ENCODE measurements at places on chromosomes 6 and 20. TPM values are rescaled to one million over a fixed set of nuclear protein-coding genes. Genes with fewer than 3 reads are reported as not detected.

GRCh38 chr6:140774080-140774505 lies 1358.6 kb upstream of the GJE1 start:
- peak; percentile 88 for DNase-seq

Gene MTFR2
- 0.26 TPM for total RNA-seq

- no peak for DNase-seq
These were observed 36.0 kb downstream of the TAF8 start for GRCh38 chr6:42086046-42087035.

DNA sequence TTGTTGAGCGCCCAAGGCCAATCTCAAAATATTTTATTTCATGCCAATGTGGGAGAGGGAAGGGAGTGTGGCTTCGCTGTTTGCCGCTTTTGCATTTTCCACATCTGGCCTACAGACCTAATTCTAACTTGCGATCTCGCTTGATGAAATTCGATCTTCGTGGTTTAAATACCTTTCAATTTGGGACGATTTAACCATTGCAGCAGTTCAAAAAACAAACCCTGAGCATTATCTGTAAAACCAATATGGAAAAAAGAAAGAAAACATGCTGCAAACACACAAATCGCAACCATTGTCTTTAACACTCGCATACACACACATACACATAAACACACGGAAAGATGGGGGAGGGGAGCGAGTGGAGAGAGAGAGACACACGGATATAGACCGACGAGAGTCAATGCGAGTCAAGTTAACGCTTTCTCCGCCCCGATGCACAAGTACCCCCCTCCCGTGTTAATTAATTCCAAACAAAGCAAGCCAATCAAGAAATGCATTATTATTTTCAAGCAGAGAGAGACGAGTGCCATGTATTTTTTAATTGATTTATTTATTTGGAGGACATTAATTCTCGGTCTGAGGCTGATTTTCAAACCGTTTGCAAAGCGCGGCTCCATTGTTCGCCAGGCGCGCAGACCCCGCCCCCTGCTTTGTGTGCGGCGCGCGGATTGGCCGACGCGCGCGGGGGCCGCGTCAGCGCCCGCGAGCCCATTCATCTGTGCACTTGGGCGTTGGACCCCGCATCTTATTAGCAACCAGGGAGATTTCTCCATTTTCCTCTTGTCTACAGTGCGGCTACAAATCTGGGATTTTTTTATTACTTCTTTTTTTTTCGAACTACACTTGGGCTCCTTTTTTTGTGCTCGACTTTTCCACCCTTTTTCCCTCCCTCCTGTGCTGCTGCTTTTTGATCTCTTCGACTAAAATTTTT lies at the start of gene MARCKS:
Gene MARCKS (plus strand): TSS at position 721 of the 931 bp plus-strand sequence. CDS start 401 bp downstream, outside the sequence.
- DNase-seq: peak; percentile 91

GRCh38 chr6:8982668-8983067 lies 547.3 kb upstream of the SLC35B3 start:
- no peak for DNase-seq

DNA sequence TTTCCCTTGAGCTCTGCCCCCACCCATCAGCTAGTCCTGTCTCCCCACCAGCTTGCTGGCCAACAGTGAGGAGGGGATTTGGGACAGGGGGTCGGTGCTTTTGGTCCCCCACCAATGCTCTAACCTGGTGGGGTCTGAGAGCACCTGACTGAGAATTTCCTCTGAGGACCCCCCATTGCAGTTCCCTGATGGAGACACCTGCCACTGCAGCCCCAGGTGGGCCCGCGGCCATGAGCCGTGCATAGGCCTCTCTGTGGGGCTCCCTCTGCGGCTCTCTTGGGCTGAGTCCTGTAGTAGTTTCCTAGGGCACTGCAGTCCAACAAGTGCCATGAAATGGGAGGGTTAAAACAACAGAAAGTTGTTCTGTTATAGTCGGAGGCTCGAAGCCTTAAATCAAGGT lies 172.2 kb upstream of the SNX9 start:
- DNase-seq: no peak

DNA sequence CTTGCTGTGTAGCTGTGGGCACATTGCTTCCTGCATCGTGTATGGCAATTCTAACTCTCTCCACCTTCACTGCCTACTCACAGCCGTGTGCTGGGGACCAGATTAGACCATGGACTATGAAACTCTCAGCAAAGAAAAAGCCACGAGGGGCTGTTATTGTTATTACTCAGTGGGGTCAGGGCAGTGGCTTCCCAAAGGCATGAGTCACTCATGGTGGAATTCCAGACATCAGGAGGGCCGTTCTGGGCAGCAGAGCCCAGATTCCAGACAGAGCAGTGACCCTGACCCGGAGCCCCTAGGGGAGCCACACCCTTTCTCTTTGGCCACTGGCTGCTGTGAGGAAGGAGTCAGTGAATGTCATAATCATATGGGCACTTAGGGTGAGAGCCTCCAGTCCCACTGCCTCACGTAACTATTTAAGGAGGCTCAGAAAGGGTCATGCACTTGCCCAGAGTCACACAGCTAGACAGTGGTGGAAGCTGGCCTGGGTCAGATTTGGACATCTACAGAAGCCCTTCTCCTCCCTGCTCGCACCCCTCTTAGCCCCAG lies 22.2 kb upstream of the CCN5 start:
- peak; percentile 97 for DNase-seq

GRCh38 chr6:76584121-76584520 lies 511.7 kb upstream of the IMPG1 start:
- DNase-seq: no peak

DNA sequence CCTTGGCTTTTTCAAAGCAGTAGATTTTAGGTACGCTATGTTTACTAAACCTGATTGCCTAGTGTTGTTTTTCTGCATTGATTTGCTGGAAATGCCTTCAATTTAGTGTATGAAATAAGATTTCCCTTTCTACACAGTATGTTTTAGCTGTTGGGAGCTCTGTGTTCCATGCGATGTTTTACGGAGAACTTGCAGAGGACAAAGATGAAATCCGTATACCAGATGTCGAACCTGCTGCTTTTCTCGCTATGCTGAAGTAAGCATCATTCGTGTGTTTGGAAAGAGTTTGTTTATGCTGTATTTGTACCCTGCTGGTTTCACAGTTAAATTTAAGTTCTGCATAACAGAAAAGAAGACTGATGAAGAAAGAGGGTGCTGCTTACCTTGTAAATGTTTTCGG lies 1.9 kb downstream of the BTBD3 start:
- no peak for DNase-seq

- DNase-seq: no peak
These were observed 155.0 kb upstream of the HTR1E start for GRCh38 chr6:86782328-86782727.

Gene PRR18
- not detected for total RNA-seq

DNA sequence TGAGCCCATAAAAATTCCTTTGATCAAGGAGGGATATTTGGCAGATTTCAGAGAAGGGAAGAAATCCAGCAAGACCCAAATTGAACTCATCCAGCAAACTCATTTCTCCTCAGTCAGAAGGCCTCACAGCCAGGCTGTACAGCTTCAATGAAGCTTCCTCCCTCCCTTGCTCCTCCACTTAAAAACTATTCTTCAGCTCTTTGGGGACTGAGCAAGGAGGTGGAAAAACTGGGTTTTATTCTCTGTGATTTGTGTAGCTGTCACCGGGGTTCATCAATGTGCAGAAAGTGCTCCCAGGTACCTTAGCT lies 158.7 kb upstream of the ZNF184 start:
- no peak for DNase-seq

Gene BCLAF1
- 82.6 TPM for total RNA-seq

DNA sequence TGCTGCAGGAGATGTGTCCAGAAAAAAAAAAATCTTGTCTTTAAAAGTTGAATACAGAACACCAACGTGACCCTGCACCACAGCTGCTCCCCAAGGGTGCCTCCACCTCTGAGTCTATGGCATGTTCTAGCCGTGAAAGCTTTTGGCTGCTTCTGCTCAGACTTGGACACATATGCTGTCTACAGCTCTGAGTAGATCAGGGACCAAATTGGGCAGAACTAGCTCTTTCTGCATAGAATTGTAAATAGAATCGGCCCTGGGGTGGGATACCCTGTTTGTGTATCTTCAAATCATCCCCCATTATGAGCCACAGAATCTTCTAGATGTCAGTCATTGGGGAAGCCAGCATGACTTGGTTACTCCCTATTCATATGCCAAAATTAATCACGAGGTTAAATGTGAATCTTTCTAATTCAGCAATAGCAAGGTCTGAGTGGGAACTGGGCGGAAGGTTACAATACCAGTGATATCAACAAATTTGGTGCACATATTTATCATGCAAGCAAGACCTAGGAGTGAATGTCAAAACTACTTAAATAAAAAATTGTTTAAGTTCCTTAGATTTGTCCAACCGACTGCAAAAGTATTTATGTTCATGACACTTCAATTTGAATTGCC lies 302.8 kb downstream of the KIF16B start:
- no peak for DNase-seq

DNA sequence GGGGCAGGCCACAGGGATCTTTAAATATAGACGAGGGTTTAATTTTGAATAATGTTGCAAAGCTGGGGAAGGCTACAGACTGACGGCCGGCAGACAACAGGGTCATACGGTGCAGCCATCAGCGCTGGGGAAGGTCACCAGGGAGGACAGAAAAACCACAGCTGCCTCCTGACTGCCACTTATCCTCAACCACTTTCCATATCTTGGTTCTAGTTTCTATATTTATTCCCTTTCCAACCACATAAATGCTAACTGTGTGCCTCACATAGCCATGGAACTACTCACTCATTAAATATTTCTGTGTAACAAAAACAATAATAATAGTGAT lies 85.7 kb upstream of the AGPAT4 start:
- peak; percentile 42 for DNase-seq

Gene HFE
- total RNA-seq: 6.4 TPM

Gene KCNQ5
- 4.9 TPM for total RNA-seq

DNA sequence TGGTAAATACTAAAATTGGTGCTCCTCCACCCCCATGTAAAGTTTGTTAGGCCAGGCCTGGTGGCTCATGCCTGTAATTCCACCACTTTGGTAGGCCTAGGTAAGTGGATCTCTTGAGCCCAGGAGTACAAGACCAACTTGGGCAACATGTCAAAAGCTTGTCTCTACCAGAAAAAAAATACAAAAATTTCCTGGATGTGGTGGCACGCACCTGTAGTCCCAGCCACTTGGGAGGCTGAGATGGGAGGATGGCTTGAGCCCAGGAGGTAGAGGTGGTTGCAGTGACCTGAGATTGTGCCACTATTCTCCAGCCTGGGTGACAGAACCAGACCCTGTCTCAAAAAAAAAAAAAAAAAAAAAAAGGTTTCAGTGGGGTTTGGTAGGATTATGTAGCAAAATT lies 41.7 kb downstream of the ITCH start:
- no peak for DNase-seq

DNA sequence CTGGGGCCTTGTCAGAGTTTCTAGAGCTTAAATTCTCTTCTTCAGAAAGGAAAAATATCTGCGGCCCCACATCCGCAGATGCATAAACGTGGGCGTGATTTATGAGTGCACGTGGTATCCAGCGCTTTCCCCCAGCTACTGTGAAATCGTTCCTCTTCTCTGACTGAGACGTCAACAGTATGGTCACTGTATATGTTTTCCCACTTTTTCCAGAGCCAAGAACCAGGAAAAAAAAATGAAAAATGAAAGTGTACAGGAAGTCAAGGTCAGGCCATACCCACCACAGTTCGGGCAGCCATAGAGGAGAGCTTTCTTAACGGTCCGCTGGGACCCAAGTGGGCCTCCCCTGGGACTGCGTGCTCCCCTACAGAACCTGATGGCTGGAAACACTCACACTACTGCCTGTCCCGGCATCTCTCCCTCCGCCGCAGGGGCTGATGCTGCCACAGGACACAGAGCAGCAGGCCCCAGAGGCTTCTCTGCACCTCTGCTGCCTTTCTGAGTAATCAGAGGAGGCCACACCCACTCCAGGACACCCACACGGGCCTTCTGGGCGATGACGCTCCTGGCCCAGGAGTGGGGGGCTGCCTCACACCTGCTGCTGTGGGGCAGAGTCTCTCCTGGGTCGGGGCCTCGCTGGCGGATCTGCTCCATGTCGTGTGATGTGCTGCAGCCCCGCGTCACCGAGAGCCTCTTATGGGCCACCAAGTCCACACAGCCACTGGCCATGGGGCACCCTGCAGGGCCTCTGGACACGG lies 16.4 kb upstream of the STX16 start:
- DNase-seq: peak; percentile 71

Gene ANKRD66
- not detected for total RNA-seq

Gene WFDC12
- total RNA-seq: not detected

Gene CALHM5
- total RNA-seq: 4.4 TPM

DNA sequence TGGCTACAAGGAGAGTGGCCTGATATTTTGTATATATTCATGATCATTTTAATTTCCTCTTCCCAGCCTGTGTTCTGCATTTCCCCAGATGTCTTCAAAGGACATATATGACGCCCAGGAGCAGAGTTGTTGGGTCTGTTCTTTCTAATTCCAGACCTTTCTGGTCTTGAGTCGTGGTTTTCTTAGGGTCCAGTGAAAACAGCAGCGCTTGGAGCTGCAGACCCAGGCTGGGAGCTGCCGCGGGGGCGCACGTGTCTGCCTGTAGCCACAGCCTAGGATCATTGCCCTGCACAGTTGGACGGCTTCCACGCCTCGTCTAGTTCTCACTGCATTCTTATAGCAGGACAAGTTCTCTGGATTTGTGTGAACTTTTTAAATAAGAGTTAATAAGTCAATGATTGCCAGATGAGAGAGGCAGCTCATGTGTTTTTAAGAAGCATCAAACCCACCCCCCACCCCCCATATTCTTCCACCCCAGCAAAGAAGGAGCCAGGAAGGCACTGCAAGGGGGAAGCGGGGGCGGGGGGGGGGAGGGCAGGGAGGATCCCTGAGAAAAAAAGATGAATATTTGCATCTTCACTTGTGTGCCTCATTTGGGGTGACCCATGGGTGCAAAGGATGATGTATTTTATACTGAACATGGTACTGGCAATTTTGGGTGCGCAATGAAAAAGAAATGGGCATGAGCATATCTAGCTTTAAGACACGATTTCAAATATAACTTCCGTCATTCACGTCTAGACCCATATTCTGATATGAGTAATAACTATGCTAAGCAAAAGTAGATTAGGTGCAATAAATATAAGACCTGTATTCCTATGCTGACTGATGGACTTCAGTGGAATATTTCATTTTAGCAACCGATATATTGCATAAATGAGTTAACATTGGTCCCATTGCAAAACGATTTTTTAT lies 160.0 kb downstream of the TBXT start:
- peak; percentile 87 for DNase-seq

- DNase-seq: no peak
These were observed 9.0 kb downstream of the NPEPL1 start for GRCh38 chr20:58701431-58702160.

- DNase-seq: peak; percentile 47
These were observed 64.8 kb upstream of the TMEM30A start for GRCh38 chr6:75349262-75349984.

DNA sequence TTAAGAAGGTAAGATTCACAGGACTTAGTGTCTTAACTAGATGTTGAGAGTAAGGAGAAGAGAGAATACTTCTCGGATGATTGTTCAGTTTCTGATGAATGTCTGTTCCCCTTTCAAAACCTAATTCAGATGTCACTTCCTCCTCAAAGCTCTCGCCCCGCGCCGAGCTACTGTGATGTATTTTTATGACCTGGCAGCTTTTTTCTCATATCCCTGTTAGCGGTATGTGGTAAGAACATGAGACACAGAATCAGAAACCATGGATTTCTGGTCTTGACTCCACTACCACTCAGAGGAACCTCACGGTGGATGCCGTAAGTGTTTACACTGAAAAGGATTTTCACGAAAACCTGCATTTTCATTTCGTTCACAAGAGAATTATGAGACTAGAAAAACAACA lies 48.4 kb downstream of the CEP43 start:
- no peak for DNase-seq

Measured in fibroblast of lung (primary cell).